ENCODE measurements at places on chromosomes 4 and X.

GRCh38 chrX:30806187-30806728 is 82.8 kb downstream of the TAB3 start:
- no peak for DNase-seq

GRCh38 chrX:40100141-40100536 is 2.4 kb upstream of the BCOR start:
- no peak for DNase-seq

DNA sequence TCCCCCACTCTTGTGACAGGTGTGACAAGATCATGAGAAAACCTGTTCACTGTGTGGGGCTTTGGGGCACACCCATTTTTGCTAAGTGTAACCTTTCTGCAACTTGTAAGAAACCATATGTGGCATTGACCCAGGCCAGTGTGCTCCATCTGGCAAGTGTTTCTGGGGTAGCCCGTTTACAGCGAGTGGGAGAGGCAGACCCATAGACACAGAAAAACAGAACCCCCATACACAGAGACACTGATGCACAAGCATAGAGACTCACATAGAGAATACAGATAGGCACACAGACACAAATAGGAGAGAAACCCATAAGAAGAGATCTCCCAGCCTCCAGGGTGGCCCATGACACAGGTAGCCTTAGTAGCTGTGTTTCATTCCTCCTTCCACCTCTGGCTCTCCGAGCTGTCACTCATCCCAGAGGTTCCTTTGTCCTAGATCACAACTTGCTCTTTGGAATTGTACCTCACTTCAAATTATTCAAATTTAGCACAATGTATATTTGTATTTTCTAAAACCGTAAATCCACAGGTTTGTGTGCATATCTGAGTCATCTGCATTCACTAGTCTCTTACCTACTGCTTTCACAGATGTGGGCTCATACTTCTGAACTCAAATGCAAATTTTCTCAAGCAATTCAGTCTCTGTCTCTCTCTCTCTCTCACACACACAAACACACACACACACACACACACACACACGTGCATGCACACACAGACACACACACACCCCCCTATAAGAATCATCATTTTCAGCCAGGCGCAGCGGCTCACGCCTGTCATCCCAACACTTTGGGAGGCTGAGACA is 114.4 kb downstream of the SH3KBP1 start:
- DNase-seq: no peak

DNA sequence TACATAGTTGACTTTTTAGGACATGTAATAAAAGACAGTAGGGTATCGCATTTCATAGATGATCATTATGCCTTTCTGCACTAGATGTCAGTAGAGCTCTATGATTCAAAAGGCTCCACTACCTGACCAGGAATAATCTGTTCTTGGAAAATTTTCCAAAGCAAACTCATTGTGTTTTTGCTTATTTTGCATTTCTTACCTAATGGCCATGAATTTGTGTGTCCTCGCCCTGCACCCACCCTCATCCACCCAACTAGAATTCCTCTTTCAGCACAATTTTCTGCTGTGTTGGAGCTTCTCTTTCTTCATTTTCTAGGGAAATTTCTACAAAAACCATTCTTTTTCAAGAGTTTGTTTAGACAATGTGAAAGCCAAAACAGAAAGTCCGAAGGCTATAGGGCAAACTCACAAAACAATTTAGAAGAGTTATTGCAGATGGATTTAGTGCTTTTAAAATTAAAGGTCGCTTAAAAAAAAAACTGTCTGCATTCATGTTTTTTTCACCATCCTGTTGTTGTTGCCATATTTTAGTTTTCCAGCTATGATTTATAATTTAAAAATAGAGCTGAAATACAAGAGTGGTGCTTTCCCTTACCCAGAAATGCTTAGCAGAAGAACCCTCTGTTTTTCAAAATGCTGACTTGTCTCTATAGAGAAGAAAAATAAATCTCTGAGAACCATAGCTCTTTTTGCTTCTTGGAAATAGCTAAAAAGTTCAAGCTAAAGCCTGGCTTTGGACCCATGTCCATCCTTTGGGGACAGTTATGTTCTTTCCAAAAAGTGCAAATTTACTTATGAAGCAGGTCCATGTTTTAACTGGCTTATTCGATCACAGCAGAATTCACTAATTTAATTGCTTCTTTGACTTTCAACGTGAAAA is 183.7 kb downstream of the SPATA18 start:
- DNase-seq: no peak

DNA sequence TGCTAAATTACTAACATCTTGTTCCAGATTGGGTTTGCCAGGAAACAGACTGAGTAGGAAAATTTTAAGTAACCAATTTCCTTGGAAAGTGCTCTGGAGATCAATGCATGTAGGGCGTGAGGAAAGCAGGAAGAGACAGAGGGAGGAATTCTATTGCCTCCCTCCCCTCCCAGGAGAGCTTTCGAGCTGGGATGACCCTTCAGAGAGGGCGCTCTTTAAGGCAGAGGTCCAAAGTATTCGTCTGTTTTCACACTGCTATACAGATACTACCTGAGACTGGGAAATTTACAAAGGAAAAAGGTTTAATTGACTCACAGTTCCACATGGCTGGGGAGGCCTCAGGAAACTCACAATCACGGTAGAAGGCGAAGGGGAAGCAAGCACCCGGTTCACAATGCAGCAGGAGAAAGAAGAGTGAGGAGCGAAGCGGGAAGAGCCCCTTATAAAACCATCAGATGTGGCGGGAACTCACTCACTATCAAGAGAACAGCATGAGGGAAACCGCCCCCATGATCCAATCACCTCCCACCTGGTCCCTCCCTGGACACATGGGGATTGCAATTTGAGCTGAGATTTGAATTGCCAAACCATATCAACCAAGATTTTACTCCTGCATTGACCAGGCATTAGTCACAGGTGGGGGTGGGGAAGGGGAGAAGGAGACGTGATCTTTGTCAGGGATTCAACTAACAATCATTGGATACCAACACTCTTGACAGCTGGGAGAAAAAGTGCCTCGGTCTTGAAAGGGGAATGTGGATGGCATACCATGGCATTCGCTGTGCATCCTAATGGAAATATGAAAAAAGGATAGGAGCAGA is 63.8 kb downstream of the SLITRK2 start:
- no peak for DNase-seq

- DNase-seq: no peak
Observed at GRCh38 chr4:121688701-121689100, 8.1 kb downstream of the ANXA5 start.

DNA sequence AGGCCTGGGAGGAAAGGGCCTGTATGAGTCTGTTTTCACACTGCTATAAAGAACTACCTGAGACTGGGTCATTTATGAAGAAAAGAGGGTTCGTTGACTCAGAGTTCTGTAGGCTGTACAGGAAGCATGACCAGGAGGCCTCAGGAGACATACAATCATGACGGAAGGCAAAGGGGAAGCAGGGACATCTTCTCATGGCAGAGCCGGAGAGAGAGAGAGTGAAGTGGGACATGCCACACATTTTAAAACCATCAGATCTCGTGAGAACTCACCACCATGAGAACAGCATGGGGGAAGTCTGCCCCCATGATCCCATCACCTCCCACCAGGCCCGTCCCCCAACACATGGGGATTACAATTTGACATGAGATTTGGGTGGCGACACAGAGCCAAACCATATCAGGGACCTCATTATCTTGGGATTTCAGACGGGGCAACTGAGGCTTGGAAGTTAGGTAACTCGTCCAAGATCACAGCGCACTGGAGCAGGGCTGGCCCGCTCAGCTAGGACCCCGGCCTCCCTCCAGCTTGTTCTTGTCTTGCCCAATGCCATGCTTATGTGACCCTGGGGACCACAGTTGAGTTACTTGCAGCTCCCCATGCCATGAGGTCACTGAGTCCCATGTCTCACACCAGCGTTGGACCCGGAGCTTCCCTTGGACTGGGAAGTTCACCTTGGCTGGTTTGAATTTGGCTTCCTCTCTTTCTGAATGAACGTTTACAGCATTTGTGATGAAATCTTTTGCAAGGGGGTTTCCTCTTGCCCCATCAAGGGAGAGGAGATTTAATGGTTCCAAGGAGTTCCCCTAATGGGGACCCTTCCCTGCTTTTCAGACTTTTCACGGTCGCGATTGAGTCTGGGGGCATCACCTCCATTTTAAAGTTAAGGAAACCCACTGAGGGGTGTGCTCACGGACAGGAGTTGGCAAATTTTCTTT is 18.1 kb downstream of the HTRA3 start:
- DNase-seq: no peak

- no peak for DNase-seq
Observed at GRCh38 chr4:88599714-88600113, 7.4 kb downstream of the HERC3 start.

- no peak for DNase-seq
Observed at GRCh38 chrX:136752346-136752745, 28.4 kb downstream of the ARHGEF6 start.

- no peak for DNase-seq
Observed at GRCh38 chr4:174056959-174057358, 226.5 kb downstream of the FBXO8 start.

All from anterior cingulate cortex (tissue), 58 donors.